GM12892 (cell line): ENCODE measurements at places on chromosomes 5 and 9.

DNA sequence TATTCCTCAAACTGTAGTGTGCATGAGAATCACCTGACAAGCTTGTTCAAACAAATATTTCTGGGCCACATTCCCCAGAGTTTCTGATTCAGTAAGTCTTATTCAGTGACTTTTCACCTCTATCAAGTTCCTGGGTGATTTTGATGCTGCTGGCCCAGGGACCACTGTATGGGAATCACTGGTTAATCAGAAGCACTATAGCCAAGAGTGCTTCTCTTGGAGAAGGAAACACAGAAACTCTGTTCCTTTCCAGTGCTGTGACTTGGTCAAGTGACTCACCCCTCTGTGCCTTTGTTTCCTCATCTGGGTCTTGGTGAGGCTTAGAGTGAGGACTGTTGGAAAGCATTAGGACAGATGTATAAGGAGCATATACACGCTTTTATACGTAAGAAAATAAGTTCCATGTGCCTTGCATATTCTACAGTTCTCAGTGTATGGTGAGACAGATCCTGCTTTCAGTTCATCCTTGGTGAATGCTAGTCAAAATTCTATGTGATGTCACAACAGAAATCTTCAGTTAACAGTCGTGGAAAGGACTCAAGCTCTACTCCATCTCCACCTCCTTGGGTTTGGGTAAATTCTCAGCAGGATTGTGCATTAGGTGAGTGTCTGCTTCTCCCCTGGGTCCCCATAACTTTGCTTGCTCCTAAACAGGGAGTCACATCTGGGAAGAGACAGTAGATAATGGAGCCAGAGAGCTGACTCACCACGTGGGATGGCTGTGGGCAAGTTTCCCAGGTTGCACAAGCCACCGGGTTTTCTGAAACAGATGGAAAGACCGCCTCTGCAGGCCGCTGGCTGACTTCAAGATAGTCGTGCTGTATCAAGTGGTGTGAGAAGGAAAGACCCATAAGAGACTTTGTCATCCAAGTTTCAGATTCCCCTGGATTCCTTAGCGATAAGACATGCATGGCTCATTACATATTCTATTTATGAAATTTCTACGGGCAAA, 117.0 kb downstream of the NXNL2 start:
- no peak for DNase-seq

DNA sequence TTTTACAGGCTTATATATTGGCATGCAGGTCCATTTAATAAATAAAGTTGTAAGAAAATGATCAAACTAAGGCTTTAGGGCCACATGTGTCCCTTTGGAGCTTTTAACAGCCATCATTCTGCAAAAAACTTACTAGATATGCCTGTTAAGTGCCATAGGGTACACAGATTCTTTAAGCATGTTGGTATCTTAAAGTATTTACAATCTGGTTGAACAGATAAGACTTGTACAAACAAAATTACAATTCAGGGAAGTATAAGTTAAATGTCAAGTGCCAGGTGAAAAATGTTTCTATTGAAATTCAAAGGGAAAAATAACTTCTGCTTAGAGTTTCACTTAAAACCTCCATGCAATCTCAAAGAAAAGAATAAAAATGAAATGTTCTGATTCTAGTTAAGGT, 558.4 kb upstream of the ST8SIA4 start:
- no peak for DNase-seq

- no peak for DNase-seq
These were observed 124.8 kb upstream of the RAD23B start for GRCh38 chr9:107158321-107158720.

DNA sequence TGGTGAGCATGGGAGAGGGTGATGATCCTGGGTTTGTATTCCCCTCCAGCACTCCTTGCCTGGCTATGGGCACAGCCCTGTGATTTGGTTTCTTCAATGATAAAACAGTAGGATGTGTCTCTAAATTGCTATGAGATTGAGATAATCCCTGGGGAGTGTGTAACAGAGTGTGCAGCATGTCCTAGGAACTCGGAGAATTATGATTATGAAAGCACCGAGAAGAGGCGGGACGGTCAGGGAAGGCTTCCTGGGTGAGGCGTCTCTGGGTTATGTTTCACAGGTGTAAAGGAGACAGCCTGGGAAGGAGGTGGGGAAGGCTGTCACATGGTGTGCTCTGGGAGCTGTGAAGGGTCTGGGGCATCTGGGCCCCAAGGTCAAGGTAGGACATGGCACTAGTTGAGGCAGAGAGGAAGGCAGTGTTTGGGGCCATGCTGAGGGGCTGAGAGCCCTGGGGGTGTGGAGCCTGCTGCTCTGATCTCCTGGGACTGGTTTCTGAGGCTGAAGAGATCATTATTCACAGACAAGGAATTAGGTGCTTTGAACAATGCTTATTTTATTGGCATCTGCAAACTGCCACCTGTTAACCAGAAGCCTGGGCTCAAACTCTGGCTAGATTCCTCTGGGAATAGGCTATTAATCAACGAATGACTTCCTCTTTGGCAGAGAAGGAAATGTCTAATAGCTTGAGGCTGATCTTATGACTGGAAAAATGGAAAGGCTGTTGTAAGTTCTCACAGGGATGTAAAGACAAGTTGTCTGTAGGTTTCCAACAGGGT, 73.8 kb upstream of the IL12B start:
- no peak for DNase-seq

DNA sequence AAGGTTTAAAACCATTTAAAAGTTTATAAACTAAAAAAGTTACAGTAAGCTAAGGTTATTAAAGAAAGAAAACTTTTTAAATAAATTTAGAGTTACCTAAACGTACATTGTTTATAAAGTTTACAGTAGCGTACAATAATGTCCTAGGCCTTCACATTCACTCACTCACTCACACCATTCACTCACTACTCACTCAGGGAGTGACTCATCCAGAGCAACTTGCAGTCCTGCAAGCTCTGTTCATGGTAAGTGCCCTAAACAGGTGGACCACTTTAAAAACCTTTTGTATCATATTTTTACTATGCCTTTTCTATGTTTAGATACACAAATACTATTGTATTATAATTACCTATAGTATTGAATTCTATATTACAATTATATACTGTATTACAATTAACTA, 190.8 kb upstream of the RASA1 start:
- no peak for DNase-seq

DNA sequence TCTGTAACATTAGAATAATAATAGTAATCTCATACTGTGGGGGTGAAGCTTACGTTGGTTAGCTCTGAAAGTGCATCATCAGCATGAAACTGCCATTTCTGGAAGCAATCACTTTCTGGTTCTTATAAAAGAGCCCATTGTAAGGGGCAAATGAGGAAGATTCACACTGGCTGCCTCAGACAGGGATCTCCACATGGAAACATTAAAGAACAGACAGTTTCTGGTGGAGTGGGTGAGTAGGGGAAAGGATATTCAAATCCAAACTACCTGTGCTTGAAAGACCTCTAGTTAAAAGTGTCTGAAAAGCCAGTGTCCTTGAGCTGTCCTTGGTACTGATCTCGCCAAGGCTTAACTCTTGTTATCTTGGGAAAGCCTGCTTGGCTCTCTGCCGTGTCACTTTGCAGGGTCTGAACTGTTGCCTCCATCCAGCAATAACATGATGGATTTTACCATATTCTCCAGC, 19.1 kb upstream of the SLC31A2 start:
- no peak for DNase-seq

DNA sequence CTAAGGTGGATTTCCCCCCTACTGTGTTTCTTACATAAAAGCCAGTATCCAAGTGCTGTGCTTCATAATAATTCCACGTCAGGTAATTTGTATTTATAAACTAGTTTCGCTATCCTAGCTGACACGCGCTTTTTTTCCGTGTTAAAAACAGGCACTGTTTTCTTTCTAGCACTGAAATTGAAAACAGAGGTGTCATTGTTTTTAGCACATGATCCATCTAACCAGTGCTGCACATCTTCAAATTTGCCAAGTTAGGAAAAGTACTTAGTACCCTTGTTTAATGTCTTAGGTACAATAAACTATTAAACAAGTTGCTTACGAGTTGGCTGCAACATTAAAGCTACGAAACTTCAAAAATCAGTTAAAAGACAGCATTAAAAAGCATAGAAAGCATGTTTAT, 49.9 kb downstream of the JMY start:
- DNase-seq: no peak

GRCh38 chr5:132461569-132462070, 29.0 kb downstream of the IRF1 start:
- no peak for DNase-seq

DNA sequence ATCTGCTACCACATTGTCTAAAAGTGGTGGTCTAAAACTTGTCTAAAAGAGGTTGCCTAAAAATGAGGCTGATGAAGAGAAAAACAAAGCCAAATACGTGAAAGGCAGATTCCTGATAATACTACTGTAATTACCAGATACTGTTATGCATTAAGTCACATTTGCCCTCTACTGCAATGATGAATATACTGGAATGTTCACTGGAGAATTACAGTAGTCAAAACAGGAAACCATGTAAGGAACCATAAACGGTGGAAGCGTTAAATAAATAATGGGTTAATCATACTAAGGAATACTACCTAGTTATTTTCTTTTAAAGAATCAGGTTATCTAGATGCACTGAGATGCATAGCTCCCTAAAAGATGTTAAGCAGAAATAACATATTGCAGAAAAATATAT, 201.3 kb downstream of the MCTP1 start:
- no peak for DNase-seq

GRCh38 chr5:107719034-107719606, 48.4 kb upstream of the EFNA5 start:
- DNase-seq: no peak
